Germinal center (tissue), 1 donor: ENCODE measurements at places on chromosomes 11 and 22.

- DNase-seq = no peak
These were observed 25.4 kb downstream of the PDGFB start for GRCh38 chr22:39219071-39220039.

DNA sequence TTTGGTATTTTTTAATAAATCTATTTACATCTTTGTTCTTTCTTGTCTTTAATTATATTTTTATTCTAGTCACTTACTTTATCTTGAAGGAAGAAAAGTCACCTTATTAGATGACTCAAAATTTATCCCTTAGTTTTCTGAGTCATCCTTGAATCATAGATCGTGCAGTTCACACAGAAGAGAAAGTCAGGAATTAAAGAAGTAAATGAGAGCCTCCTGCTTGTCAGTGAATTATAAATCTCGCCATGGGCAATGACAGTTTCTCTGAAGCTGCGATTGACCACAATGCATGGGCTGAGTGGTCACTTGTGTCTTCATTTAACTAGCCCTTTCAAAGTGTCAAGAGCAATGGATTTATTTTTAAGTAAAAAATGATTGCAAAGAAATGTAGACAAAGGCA is 91.2 kb downstream of the LUZP2 start:
- no peak for DNase-seq

- no peak for DNase-seq
These were observed 92.5 kb downstream of the RELT start for GRCh38 chr11:73468590-73469161.

DNA sequence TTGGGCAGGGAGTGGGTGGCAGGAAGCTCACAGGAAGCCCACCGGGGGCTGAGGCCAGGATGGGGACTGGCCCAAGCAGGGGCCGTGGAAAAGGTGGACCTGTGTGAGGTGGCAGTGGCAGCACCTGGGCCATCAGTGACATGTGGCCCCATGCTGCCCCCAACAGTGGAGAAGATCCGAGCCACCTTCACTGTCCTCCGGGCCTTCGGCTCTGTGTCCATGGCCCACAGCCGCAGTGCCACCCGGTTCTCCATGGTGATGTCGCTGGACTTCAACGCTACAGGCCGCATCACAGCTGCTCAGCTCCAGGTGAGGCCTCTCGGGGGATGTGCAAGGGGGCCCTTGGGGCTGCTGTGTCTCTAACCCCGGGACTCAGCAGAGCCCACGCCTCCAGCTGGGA is 37.9 kb downstream of the MYO18B start:
- no peak for DNase-seq

- DNase-seq = no peak
These were observed 37.2 kb downstream of the GAS2 start for GRCh38 chr11:22703591-22703990.

- no peak for DNase-seq
These were observed 38.6 kb downstream of the KCNQ1 start for GRCh38 chr11:2483426-2483825.

DNA sequence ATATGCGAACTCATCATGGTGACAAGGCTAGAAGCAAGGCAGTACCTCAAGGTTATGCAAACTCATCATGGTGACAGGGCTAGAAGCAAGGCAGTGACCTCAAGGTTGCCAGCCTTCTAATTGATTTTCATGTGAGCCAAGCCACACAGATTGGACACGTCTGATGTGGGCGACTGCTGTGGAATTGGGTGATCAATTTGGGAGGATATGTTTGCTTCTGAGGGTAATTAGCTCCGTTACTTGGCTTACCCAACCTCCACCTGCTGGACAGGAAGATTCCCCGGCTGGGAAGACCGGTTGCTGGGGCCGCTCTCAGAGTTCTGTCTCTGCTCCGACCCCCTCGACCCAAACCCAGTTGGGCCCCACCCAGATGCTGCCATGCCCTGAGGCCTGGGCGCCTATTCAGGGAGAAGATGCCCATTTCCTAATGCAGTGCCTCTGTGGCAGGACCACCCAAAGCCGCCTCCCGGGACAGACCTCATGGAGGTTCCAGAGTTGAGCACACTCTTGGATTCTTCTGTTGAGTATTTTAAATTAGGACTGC is 69.9 kb upstream of the SHANK2 start:
- no peak for DNase-seq

GRCh38 chr11:90223248-90223585 is 368 bp upstream of the CHORDC1 start:
- DNase-seq = no peak

DNA sequence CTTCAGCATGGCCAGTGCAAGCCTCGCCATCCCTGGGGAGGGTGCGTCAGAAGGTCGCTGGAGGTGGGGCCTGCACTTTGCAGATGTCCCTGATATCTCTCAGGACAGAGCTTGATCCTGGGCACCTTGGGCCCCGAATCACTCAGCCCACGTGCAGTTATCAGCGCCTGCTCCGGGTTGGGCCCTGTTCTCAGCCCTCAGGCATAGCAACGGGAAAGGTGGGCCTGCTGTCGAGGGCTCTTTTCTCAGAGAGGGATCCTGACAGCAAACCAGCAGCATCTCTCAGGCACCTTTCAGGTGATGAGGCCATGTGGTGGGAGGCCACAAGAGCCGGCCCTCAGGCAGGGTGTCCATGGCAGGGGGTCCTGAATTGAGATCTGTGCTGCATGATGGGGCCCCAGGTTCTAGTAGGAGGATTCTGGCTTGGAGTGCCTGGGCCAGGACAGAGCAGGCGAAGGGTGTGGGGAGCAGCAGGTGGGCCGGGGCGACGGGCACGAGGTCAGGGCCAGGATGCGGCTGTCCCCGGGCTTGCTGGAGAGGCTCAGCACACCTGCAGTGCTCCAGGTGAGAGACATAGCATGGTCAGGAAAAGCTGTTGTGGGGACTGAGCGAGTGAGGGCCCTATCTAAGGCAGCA is 280.5 kb downstream of the TBC1D22A start:
- DNase-seq = no peak

GRCh38 chr11:64243236-64243854 is 2.5 kb downstream of the FKBP2 start:
- no peak for DNase-seq

DNA sequence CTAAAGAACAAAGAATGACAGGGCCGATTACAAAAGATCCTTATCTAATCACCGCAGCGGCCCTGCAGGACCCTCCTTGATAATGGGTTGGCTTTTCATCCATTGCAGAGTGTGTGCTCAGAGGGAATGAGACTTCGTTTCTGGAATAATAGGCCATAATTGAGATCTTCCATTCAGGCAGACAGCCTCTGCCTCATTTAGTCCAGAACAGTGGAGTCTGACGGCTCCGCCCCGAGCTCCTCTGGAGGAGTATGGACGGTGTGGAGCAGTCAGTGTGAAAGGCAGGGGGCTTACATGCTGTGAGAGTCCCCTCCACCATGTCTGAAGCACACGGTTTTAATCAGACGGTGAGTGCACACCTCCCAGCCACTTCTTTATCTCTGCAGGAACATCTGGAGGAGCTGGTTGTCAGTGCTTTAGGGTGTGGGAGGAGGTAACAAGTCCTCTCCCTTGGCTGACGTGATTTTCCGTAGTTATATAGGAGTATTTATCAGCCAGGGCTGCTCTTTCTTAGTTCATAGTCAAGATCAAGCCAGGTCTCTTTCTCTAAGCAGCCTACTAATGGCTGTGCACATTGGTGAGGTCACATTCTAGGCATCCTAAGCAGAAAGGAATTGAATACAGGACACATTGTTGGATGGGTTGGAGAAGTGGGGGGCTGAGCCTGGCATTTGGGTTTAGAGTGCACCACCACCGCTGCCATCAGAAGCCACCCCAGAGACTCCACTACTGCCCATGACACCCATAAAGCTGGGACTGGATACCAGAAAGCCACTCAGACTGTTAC is 1477.9 kb downstream of the TBC1D22A start:
- DNase-seq = no peak

DNA sequence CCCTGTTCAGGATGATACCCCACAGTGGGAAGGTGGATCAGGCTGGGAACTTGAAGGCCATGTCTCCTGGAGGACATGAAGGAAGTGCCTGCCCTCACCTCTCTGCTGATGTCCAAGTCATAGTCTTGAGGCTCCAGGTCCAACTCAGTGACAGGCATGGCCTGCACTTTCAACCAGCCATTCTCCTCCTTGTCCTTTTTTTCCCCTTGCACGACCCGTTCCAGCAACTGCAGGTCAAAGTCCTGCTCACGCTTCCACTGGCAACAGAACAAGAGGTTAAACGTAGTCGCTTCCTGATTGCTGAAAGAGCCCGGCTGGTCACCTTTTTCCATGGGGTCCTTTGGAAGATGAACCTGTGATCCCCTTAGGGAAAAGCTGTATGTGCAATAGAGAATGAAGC is 47.7 kb downstream of the C11orf58 start:
- no peak for DNase-seq

GRCh38 chr11:8323161-8323935 is 59.7 kb upstream of the LMO1 start:
- no peak for DNase-seq

DNA sequence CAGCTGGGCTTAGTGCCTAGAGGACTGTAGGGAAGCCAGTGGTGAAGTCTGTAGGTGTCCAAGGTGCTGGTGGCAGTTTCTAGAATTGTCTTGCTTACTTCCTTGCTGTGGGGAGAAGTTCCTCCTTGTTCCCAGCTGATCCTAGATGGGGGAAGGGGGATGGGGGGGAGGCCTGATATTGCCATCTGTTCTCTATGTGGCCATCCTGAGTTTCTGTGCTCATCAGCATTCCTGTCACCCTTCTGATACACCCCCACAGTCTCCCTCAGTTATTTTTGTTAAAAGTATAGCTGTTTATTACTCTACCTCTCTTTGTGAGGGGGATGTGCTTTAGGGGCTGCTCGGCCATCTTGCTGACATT is 36.5 kb downstream of the MADD start:
- DNase-seq = no peak

DNA sequence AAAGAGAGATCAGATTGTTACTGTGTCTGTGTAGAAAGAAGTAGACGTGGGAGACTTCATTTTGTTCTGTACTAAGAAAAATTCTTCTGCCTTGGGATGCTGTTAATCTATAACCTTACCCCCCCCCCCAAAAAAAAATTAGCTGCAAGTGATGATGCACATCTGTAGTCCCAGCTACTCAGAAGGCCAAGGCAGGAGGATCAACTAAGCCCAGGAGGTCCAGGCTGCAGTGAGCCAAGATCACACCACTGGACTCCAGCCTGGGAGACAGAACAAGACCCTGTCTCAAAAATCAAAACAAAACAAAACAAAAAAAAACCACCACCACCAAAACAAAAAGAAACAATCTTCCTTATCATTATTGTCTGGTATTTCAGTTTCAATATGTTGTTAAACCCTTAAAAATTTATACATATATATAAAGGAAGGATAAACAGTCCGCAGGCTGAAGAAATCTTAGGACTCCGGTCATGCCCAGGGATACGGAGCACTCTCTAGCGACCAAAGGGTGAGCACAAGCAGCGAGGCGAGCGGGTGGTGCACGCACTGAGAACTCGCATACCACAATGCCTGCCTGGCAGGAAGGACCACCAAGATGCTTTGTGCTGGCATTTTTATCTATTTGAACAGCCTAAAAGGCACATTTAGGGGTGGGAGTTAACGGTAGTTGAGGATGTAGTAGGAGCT is 6.4 kb downstream of the POLDIP3 start:
- DNase-seq = no peak

DNA sequence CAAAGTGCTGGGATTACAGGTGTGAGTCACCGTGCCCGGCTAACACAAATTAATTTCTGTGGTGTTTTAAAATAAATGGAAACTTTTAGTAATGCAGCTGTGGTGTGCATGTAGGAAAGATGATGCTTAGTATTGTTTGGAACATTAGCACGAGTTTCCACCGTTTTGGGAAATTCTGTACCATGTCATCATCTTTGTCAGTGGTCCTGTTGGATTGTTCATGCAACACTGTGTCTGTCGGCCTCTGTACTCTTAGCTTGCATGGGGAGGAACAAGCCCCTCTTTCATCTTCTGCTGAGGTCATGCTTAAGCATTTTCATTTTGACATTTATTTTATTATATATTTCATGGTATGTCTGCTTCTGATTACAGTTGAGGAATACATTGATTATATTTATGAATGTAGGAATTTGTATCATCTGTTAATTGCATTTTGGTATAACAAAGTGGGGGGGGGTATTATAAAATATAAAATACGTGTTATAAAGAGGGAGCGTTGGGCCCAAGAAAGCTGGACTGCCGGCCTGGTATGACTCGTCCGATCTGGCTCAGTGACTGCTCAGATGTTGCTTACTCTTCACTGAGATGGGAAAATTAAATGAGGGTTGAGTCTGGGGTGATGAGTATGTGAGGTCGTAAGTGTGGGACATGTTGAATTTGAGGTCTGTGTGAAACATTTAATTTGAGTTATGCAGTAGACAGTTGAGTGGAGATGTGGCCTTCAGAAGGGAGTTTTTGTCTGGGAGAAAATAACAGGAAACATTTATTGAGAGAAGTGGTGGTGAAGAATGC is 28.7 kb downstream of the CECR2 start:
- DNase-seq = no peak
